ENCODE measurements at places on chromosomes 2 and 18.

DNA sequence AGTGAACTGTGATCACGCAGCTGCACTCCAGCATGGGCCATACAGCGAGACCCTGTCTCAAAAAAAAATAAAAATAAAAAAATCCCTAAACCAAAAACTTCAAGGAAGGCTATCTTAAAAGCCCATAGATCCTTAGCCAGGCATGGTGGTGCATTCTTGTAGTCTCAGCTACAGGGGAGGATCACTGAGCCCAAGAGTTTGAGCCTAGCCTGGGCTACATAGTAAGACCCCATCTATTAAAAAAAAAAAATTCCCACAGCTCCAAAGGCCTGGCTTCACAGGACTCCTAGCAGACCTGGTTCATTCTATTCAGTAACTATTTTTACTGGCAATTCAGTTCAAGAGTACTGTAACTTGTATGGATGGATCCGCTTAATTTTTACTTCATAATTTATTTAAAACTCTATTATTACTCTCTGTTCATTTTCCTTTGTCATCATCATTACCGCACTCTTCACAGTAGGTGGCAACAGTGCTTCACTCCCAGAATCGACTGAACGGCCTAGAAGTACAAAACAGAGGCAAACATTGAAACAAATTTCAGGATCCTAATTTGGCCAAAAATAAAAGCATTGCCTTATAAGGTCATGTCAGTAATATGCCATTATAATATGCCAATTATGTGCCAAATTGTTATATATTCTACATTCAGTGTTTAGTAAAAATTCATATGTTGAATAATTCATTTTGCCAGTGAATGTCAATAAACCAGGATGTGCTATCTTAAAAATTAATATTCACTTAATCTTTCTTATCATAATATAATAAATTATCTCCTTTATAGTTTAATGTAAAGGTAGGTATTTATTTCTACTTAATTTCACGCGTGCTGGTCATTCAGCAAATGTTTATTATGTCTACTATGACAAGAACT is 14.3 kb upstream of the STAM2 start:
- DNase-seq: no peak

GRCh38 chr2:119753041-119753929 is 6.4 kb upstream of the PTPN4 start:
- DNase-seq: peak; percentile 44

GRCh38 chr18:79857082-79857671 is 59.4 kb downstream of the KCNG2 start:
- DNase-seq: no peak

GRCh38 chr2:108905176-108905575 is 83.8 kb downstream of the EDAR start:
- DNase-seq: no peak

- no peak for DNase-seq
These were observed 8.5 kb downstream of the ATP6V1B1 start for GRCh38 chr2:70944111-70944690.

DNA sequence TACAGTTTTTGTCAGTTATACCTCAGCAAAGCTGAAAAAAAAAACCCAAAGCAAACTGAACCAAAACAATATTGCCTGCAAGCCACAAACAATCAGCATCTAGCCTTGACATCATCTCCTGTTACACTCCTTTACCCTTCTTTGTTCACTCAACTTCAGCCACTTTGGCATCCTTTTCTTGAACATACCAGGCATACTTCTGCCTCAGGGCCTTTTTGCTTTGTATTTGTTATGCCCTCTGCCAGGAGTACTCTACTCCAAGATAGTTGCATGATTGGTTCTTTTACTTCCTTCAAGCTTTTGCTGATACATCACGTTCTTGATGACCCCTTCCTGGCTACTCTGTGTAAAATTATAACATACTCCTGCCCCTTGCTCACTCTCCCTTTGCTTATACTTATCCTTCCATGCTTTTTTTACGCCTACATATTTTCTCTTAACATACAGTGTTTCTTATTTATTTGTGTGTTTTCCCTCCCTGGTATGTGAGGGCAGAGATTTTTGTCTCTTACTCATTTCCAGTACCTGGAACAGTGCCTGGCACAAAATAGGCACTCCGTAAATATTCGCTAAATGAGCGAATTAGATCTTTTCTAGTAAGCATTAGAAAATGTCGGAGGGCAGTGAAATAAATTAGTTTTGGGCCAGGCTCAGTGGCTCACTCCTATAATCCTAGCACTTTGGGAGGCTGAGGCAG is 12.7 kb downstream of the ABI2 start:
- DNase-seq: no peak

DNA sequence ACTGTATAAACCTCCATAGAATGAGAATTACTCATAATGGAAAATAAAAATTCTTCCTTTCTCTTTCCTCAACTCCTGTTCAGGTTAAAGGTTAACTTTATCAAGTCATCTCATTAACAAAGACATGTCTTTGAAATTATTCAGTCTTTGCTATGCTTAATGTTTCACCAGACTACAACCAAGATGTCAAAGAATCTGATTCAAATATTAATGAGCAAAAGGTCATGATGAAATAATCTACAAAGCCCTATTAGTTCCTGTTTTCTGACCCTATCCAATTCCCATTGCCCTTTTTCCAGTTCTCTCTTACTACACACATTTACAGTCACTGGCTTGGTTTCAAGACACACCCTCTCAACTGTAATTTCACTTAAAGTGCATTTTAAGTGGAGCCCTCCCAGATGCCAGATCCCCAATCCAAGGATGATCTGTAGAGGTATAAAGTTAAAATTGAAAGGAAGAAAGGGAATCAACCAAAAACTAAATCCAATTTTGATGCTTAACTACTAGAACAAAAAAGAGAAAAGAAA is 246.9 kb upstream of the CYP26B1 start:
- no peak for DNase-seq

DNA sequence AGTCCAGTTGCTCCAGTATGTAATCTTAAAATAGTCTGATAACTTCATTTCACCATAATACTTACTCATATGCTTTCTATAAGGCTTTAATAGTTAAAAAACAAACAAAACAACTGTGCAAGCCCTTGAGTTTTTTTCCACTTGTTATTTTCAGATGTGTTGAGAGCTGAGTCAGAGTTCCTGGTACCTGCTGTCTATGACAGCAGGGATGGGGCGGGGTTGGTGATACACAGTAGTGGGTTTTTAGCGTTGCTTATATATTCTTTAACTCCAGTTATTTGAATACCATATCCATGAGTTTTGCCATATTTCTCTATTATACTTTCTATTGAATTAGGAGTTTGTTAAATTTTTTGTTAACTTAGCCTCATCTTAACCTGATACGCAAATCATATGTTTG is 5.0 kb downstream of the NAPG start:
- no peak for DNase-seq
